ENCODE measurements at places on chromosomes 6 and 20. TPM values are rescaled to one million over a fixed set of nuclear protein-coding genes. Genes with fewer than 3 reads are reported as not detected.
A peak's percentile ranks its signal among the peaks of the same experiment; 100 is the strongest.

- no peaks in the 10 kb centered on the region for H3K27me3 ChIP-seq
- no peaks in the 10 kb centered on the region for H3K36me3 ChIP-seq
- DNase-seq: no peak
- no peak overlapping the region for H3K27ac ChIP-seq
Observed at GRCh38 chr6:52909131-52909530, 367 bp downstream of the GSTA3 start.

DNA sequence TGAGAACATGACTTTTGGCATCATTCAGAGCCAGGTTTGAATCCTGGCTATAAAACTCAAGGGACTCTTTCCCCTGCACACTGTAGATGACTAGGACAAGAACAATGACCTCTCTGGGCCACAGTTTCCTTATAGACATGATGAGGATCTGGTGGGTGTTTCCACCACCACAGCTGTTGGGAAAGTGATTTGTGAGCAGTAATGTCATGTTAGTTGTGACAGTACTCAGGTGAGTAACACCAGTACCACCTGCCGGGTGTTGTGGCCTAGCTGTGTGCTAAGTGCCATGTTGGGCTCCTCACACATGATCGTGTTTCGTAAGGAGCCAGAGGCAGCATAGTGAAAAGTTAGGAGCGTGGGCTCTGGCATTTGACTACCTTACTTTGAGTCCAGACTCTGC, 24.1 kb downstream of the HM13 start:
- peaks cover 11% of the 10 kb centered on the region for H3K4me1 ChIP-seq
- no peaks in the 10 kb centered on the region for H3K27me3 ChIP-seq
- no peak overlapping the region for H3K4me3 ChIP-seq
- H3K36me3 ChIP-seq: peaks cover 37% of the 10 kb centered on the region
- H3K27ac ChIP-seq: no peak overlapping the region

- H3K36me3 ChIP-seq: peaks cover 6% of the 10 kb centered on the region
- H3K27ac ChIP-seq: no peak overlapping the region
- H3K4me3 ChIP-seq: no peak overlapping the region
- no peak for DNase-seq
- H3K27me3 ChIP-seq: no peaks in the 10 kb centered on the region
- peaks cover 2% of the 10 kb centered on the region for H3K4me1 ChIP-seq
Observed at GRCh38 chr6:92110403-92110802, 1309.0 kb downstream of the EPHA7 start.

GRCh38 chr6:38503960-38504682, 135.6 kb downstream of the BTBD9 start:
- no peak overlapping the region for H3K27ac ChIP-seq
- no peak for DNase-seq
- no peaks in the 10 kb centered on the region for H3K36me3 ChIP-seq
- no peak overlapping the region for H3K4me3 ChIP-seq
- H3K27me3 ChIP-seq: no peaks in the 10 kb centered on the region

DNA sequence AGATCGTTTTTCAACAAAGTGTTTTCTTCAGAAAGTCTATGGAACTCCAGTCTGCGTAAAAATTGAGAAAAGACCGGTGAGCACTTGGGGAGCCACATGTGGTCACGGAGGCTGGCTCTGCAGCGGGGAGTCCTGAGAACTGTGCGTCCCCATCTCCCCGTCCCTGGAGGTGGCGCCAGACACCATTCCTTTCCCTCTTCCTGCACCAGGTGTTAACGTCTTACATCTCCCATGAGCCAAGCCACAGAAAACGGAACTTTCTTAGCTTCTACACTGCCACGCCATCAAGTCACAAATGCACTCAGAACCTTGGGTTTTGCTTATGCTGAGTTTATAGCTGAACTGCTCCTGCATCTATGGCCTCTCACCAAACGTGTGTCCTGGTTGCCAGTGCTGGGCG, 62.6 kb downstream of the GINS1 start:
- DNase-seq: no peak
- no peaks in the 10 kb centered on the region for H3K4me1 ChIP-seq
- H3K36me3 ChIP-seq: peaks cover 23% of the 10 kb centered on the region
- H3K27ac ChIP-seq: no peak overlapping the region
- H3K27me3 ChIP-seq: no peaks in the 10 kb centered on the region

GRCh38 chr6:158072083-158072721, 90.5 kb downstream of the SYNJ2 start:
- peak overlapping the region; percentile 76 for H3K27ac ChIP-seq
- peaks cover 32% of the 10 kb centered on the region for H3K4me1 ChIP-seq

DNA sequence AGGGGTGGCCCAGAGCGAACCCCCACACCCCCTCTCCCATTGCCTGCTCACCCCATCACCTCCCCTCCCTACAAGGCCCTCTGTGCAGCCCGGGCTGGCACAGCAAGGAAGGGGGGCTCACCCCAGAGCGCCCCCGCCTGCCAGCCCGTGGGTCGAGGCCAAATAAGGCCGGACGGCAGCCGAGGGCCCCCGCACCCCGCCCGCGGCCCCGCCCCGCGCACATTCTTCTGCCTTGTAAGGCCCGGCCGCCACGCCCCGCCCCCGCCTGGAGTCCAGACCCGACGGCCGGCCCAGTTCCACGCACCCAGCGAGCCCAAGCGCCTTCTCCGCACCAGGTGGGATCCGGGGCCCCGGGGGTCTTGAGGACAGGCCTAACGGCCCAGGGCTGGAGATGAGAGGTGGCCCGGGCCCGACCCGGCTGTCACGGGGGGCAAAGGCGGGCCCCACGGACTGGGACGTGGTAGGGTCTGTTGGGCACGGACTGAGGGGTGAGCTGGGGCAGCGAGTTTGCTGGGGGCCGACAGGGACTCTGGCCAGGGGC, at the start of gene MYL9:
Gene MYL9, plus strand, starts transcription at position 293 of the 541 bp plus-strand sequence. CDS start 3,366 bp downstream, outside the sequence.
- H3K4me1 ChIP-seq: peaks cover 52% of the 10 kb centered on the region
- H3K27me3 ChIP-seq: no peaks in the 10 kb centered on the region
- DNase-seq: no peak
- peak within 1 kb of the TSS; percentile 71 for H3K4me3 ChIP-seq

The ARMC2 gene
- total RNA-seq: 7.6 TPM

The DOP1A gene
- total RNA-seq: 24.3 TPM

DNA sequence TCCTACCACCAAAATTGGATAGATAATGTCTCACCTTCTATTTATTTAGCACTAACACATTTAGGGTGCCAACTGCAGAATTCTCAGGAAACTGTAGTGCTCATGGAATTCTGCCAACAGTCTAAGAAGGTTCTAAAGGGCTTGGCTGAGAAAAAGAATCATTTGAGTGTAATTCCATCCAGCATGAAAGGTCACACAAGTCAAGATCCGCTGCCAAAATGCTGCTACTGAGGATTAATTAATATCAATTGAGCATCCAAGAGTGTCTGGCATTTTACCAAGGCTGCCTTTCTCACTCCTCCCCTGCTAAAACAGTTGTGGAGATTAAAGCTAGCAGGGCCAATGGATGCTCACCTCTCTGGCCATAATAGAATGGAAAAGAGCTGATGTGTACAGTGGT, 112.7 kb downstream of the FHL5 start:
- H3K27ac ChIP-seq: no peak overlapping the region
- DNase-seq: no peak
- H3K27me3 ChIP-seq: no peaks in the 10 kb centered on the region
- H3K4me1 ChIP-seq: no peaks in the 10 kb centered on the region
- H3K36me3 ChIP-seq: no peaks in the 10 kb centered on the region

GRCh38 chr6:3328145-3328544, 69.4 kb downstream of the PSMG4 start:
- peak overlapping the region; percentile 0 for H3K4me3 ChIP-seq
- H3K4me1 ChIP-seq: peaks cover 39% of the 10 kb centered on the region
- H3K36me3 ChIP-seq: no peaks in the 10 kb centered on the region

GRCh38 chr6:167235005-167235404, 56.1 kb upstream of the UNC93A start:
- no peaks in the 10 kb centered on the region for H3K36me3 ChIP-seq
- H3K4me3 ChIP-seq: no peak overlapping the region
- H3K27ac ChIP-seq: no peak overlapping the region
- H3K4me1 ChIP-seq: no peaks in the 10 kb centered on the region
- peaks cover 17% of the 10 kb centered on the region for H3K27me3 ChIP-seq

The ANKRD66 gene
- total RNA-seq: not detected

- DNase-seq: no peak
- no peak overlapping the region for H3K27ac ChIP-seq
- H3K4me1 ChIP-seq: no peaks in the 10 kb centered on the region
- H3K4me3 ChIP-seq: no peak overlapping the region
- peaks cover 12% of the 10 kb centered on the region for H3K27me3 ChIP-seq
Observed at GRCh38 chr6:63537959-63538300, 34.4 kb upstream of the LOC128125822 start.

The MUC21 gene
- total RNA-seq: not detected

- no peak overlapping the region for H3K27ac ChIP-seq
- H3K4me3 ChIP-seq: no peak overlapping the region
- H3K27me3 ChIP-seq: no peaks in the 10 kb centered on the region
- no peak for DNase-seq
Observed at GRCh38 chr6:12288211-12288618, 1.9 kb upstream of the EDN1 start.

The SNAI1 gene
- total RNA-seq: 13.0 TPM

The RBBP8NL gene
- not detected for total RNA-seq

DNA sequence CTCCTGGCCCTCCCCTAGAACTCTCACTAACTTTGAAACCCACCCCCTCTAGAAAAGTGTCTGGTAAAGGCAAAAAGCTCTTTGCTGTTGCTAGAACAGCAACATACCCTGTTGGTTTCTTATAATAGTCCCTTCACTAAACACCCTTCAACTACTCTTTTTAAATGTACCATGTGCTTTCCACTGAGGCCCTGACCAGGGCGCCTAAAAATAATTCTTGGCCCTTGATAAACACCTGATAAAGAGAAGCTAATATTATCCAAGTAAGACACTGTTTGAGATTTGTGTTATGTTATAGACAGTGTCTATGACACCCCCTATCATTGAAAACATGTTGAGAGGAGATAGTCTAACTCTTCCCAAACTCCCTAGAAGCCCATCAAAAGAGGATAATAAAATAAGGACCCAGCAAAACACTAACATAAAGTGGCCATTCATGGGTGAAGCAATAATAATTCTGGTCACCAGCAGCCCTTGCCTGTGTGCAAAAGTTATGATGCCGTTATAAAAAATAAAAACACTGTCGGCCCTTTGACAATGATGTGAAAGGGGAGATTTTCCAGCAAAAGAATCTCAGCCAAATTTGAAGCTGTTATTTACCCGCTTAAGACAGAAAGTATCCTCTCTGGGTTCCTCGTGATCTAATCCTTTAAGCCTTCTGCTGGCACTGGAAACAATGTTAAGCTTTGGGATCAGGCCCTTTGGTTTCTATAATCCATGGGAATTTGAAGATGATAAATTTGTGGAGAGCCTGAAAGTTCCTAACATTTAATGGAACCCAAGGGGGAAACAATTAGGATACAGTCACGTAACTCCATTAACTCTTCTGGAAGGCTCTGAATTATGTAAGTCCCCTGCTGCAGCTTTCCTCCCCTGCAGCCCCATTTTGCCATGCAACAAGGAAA, 122.6 kb upstream of the PLCB4 start:
- no peak overlapping the region for H3K4me3 ChIP-seq
- no peaks in the 10 kb centered on the region for H3K36me3 ChIP-seq
- no peaks in the 10 kb centered on the region for H3K4me1 ChIP-seq
- DNase-seq: no peak
- H3K27me3 ChIP-seq: peaks cover 11% of the 10 kb centered on the region
- H3K27ac ChIP-seq: no peak overlapping the region

- DNase-seq: no peak
- H3K4me1 ChIP-seq: no peaks in the 10 kb centered on the region
- H3K27ac ChIP-seq: no peak overlapping the region
Observed at GRCh38 chr6:38484656-38485055, 155.1 kb downstream of the BTBD9 start.

- peaks cover 21% of the 10 kb centered on the region for H3K27me3 ChIP-seq
- no peaks in the 10 kb centered on the region for H3K36me3 ChIP-seq
- H3K4me3 ChIP-seq: no peak overlapping the region
- H3K4me1 ChIP-seq: no peaks in the 10 kb centered on the region
Observed at GRCh38 chr6:35798706-35799105, 1.6 kb upstream of the CLPS start.

DNA sequence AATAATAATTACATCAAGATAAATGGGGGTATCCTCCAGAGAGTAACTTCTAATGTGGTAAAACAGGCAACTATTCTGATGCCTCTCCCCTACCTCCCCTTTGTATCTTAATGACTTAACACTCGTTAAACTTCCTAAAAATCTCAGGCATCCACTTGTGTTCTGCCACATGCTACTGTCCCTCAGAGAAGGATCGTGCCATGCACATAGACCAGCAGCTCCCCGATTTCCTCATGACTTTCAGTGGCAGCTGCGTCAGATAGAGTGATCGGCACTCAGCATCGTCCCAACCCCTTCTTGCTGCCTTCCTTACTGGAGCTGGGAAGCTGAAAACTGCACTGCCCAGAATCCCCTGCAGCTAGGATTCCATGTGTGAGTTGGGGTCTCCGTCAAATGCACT, 32.1 kb downstream of the RIPOR2 start:
- no peaks in the 10 kb centered on the region for H3K36me3 ChIP-seq
- DNase-seq: no peak
- no peaks in the 10 kb centered on the region for H3K27me3 ChIP-seq
- H3K4me1 ChIP-seq: peaks cover 24% of the 10 kb centered on the region
- no peak overlapping the region for H3K4me3 ChIP-seq

The COL11A2 gene
- 2.7 TPM for total RNA-seq

DNA sequence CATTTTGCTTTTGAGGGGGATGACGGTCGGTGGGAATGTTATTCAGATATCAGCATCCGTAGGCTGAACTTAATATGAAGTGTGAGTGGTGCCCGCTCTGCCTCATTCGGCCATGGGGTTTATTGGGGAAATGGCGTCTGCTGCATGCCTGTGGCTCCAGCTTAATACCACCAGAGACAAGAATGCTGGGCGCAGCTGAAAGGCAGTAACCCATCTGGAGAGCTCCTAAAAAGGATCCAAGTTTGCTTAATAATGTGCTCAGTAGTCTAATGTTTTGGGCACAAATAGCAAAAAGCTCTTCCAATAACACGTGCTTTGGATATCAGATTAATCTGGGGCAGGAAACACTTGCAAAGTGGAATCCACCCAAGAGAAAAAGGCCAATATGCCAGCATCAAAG, 273.0 kb upstream of the TAB2 start:
- H3K4me3 ChIP-seq: no peak overlapping the region
- H3K36me3 ChIP-seq: peaks cover 5% of the 10 kb centered on the region
- H3K4me1 ChIP-seq: peaks cover 35% of the 10 kb centered on the region
- no peak overlapping the region for H3K27ac ChIP-seq
- no peak for DNase-seq

- no peak for DNase-seq
- H3K36me3 ChIP-seq: no peaks in the 10 kb centered on the region
- no peak overlapping the region for H3K27ac ChIP-seq
- H3K4me3 ChIP-seq: no peak overlapping the region
- peaks cover 11% of the 10 kb centered on the region for H3K4me1 ChIP-seq
- no peaks in the 10 kb centered on the region for H3K27me3 ChIP-seq
Observed at GRCh38 chr6:13931797-13932402, 7.1 kb downstream of the RNF182 start.

- no peak overlapping the region for H3K4me3 ChIP-seq
- no peak overlapping the region for H3K27ac ChIP-seq
- H3K27me3 ChIP-seq: no peaks in the 10 kb centered on the region
- H3K4me1 ChIP-seq: peaks cover 39% of the 10 kb centered on the region
- DNase-seq: no peak
Observed at GRCh38 chr6:15362274-15363160, 116.6 kb downstream of the JARID2 start.
